ENCODE measurements at places on chromosomes 1 and 21.

DNA sequence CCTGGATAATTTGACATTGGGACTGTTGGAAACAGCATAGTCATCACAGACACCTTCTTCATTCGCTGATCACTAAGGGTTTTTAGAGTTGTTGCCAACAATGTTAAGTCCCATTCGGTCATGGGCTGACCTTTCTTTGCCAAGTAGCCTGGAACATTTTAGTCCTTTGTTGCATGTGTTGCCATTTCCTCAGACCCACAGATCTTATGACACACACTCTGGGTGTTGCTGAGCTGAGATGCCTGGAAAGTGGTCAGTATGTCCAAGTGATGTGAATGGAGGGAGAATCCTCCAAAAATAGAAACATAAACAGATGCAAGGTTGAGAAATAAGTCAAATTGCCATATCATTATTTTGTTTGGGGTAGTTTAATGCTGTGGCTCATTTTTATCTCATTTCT is 61.5 kb upstream of the GJA5 start:
- no peak for DNase-seq

DNA sequence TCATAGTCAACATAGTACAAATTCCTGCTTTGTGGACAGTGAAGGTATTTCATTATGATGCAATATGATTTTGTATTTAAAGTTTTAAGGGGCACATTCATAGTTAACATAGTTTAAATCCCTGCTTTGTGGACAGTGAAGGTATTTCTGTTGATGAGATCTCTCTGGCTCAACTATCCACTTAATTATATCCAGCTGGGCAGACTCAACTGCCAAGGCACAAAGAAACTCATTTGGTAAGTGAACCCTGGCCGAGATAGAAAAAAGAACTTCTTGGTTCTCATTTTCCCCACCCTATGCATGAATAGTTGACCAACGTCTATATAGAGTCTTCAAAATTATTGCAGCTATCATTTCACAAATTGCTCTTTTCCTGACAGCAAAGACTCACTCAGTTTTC is 1194.6 kb downstream of the NCAM2 start:
- no peak for DNase-seq

DNA sequence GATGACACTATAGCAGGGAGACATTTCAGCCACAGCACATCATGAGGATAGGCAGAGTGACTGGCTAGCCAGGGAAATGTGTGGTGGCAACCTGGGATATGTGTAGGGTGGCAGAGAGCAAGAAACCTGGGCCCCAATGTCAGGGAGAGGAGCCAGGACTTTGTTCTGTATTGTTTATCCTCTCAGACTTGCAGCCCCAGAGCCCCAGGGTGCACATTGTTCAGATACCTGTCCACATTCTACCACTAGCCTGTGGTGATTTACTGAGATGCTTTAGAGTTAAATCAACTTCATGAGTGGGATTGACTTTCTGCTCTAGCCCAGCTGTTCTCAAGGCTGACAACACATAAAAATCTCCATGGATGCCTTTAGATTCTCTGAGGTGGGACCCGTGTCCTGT is 61.5 kb downstream of the MAB21L3 start:
- DNase-seq = no peak

- peak; percentile 20 for DNase-seq
These were observed 215.5 kb upstream of the USP25 start for GRCh38 chr21:15514073-15514946.

GRCh38 chr1:207898260-207898659 is 12.7 kb downstream of the CD34 start:
- no peak for DNase-seq

DNA sequence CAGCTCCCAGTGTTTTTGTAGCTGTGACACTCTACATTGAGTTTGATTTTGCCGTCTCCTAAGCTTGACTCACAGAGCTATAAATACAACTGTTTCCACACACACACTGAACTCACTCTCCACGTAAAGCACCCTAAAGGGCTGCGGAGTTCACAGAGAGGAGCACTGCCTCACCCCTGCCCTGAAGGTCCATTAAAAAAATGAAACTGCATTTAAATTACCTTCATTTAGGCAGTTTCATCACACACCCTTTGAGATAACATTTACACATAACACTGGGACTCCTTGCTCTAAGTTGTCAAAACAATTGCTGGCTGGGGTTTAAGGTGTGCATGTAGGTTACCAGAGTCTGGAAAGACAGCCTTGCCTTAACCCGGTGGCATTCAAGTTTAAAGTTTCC is 137.1 kb upstream of the MAGI3 start:
- DNase-seq = no peak
